ENCODE measurements at places on chromosomes 2 and 18. TPM values are rescaled to one million over a fixed set of nuclear protein-coding genes. Genes with fewer than 3 reads are reported as not detected.
A peak's percentile ranks its signal among the peaks of the same experiment; 100 is the strongest.

The C2orf76 gene
- 3.5 TPM for total RNA-seq

The CRYBA2 gene
- total RNA-seq: not detected

The NAT8 gene
- total RNA-seq: 32.4 TPM

The MZT2A gene
- 41.0 TPM for total RNA-seq

The CENPA gene
- total RNA-seq: 1.3 TPM

The SOX11 gene
- not detected for total RNA-seq

The SLC14A1 gene
- 0.49 TPM for total RNA-seq

The SULT1C3 gene
- not detected for total RNA-seq

The LHCGR gene
- total RNA-seq: not detected

The PAX3 gene
- not detected for total RNA-seq

GRCh38 chr18:31931163-31931885 is 11.6 kb downstream of the TRAPPC8 start:
- H3K27me3 ChIP-seq: no peaks in the 10 kb centered on the region
- DNase-seq: no peak
- H3K36me3 ChIP-seq: no peaks in the 10 kb centered on the region
- no peak overlapping the region for H3K4me3 ChIP-seq

DNA sequence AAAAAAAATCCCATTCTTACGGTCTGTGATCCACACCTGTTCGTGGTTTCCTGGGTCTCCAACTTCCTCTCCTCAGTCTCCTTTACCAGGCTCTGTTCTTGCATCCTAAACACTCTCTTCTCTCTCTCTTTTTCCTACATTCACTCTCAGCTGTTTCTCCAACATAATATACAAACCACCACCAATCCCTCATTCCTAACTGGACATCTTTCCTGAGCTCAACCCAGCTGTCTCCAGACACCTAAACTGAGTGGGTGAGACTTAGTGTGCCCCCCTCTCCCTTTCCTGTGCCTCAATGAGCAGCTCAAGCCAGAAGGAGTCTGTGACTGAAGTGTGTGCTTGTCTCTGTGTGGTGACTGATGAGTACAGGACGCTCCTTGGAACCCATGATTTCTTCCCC is 59.4 kb downstream of the LIPG start:
- no peak overlapping the region for H3K27ac ChIP-seq
- no peaks in the 10 kb centered on the region for H3K4me1 ChIP-seq
- no peaks in the 10 kb centered on the region for H3K36me3 ChIP-seq

DNA sequence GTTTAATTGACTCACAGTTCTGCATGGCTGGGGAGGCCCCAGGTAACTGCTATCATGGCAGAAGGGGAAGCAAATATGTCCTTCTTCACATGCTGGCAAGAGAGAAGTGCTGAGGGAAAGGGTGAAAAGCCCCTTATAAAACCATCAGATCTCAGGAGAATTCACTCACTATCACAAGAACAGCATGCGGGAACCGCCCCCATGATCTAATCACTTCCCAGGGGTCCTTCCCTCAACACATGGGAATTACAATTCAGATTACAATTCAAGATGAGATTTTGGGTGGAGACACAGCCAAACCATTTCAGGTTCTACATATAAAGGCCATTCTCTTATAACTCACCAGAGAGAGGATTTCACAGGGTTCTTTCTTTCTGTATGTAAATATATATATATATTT is 62.9 kb downstream of the VRK2 start:
- H3K27me3 ChIP-seq: no peaks in the 10 kb centered on the region
- no peak overlapping the region for H3K4me3 ChIP-seq
- no peaks in the 10 kb centered on the region for H3K36me3 ChIP-seq
- H3K27ac ChIP-seq: no peak overlapping the region
- no peaks in the 10 kb centered on the region for H3K4me1 ChIP-seq
- no peak for DNase-seq

DNA sequence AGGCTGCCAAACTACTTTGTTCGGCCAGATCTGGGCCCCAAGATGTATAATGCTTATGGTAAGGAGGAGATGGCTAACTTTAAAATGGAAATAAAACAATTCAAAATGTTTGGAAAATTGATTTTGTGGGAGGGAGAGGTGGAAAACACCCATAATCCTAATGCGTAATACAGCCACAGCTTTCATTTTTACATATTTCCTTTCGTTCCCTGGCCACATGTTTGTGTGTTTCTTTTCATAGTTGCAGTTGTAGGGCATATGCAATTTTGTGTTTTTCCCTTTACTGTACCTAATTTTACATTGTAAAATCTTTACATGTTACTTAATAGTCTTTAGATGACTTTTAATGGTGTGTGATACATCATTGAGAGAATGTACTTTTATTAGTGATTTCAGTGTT is 44.6 kb downstream of the KDM3A start:
- peaks cover 8% of the 10 kb centered on the region for H3K36me3 ChIP-seq
- H3K27ac ChIP-seq: no peak overlapping the region
- peaks cover 2% of the 10 kb centered on the region for H3K4me1 ChIP-seq
- no peak for DNase-seq

GRCh38 chr2:100882645-100883613 is 63.0 kb downstream of the NPAS2 start:
- H3K4me1 ChIP-seq: peaks cover 27% of the 10 kb centered on the region
- no peaks in the 10 kb centered on the region for H3K36me3 ChIP-seq
- peak; percentile 87 for DNase-seq
- H3K27ac ChIP-seq: peak overlapping the region; percentile 63
- H3K27me3 ChIP-seq: no peaks in the 10 kb centered on the region

GRCh38 chr2:128619471-128620325 is 301.0 kb upstream of the HS6ST1 start:
- H3K4me3 ChIP-seq: no peak overlapping the region
- no peak for DNase-seq
- no peaks in the 10 kb centered on the region for H3K36me3 ChIP-seq
- H3K27ac ChIP-seq: no peak overlapping the region

GRCh38 chr2:193377789-193378188 is 1183.1 kb upstream of the TMEFF2 start:
- no peak overlapping the region for H3K27ac ChIP-seq
- no peaks in the 10 kb centered on the region for H3K27me3 ChIP-seq
- no peaks in the 10 kb centered on the region for H3K36me3 ChIP-seq
- DNase-seq: no peak
- H3K4me3 ChIP-seq: no peak overlapping the region

DNA sequence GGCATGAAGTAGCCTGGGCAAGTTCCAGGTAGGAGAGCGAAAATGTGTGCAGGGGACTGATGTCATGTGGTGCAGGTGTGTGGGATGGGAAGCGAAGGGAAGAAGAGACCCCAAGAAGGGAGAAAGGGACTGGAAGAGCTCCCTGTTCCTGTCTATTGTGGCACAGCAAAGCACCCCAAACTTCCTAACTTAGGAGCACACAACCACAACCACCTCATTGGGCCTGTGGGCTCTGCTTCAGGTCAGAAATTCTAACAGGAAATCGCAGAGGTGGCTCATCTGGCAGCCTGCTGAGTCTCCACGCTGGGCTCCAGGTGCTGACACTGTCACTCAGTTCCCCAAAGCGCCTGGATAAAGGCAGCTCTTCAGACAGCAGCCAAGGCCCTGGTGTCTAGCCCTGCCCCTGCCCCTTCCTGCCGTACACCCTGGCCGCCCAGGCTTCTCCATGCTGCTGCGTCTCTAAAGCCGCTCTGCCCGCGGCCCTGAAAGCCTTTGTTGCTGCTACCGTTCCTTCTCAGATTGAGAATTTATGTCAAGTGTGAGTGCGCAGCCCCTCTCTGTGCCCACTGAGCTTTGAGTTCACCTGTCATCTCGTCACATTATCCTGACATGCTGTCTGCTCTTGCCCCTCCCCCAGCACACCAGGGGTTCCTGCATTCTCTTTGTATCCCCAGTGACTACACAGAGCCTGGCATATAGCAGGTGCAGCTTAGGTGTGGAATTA is 140.2 kb upstream of the BCL2L11 start:
- no peak overlapping the region for H3K4me3 ChIP-seq
- no peaks in the 10 kb centered on the region for H3K36me3 ChIP-seq
- H3K4me1 ChIP-seq: no peaks in the 10 kb centered on the region
- H3K27ac ChIP-seq: no peak overlapping the region
- no peak for DNase-seq
- H3K27me3 ChIP-seq: no peaks in the 10 kb centered on the region

DNA sequence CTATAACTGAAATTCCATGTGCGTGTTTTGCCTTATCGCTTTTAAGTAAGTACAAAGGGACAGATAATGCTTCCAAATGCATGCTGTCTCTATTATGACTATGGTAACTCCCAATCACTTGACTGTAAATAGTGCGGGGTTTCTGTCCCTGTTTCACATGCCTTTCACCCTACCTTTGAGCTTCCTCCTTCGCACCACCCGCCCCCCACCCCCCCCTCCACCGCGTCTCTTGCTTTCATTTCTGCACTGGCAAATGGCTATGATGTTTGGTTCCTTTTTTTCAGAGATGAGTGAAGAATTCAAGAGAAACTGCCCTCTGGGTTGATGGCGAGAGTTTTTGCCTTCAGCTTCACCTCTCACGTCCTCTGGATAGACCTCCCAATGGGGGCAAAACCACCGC is 25.0 kb upstream of the SPP2 start:
- H3K27me3 ChIP-seq: no peaks in the 10 kb centered on the region
- H3K36me3 ChIP-seq: no peaks in the 10 kb centered on the region
- DNase-seq: no peak
- no peak overlapping the region for H3K4me3 ChIP-seq
- no peak overlapping the region for H3K27ac ChIP-seq

GRCh38 chr2:60540074-60540473 is 13.4 kb downstream of the BCL11A start:
- no peak overlapping the region for H3K4me3 ChIP-seq
- H3K27me3 ChIP-seq: peaks cover 9% of the 10 kb centered on the region
- H3K36me3 ChIP-seq: no peaks in the 10 kb centered on the region
- no peak for DNase-seq

DNA sequence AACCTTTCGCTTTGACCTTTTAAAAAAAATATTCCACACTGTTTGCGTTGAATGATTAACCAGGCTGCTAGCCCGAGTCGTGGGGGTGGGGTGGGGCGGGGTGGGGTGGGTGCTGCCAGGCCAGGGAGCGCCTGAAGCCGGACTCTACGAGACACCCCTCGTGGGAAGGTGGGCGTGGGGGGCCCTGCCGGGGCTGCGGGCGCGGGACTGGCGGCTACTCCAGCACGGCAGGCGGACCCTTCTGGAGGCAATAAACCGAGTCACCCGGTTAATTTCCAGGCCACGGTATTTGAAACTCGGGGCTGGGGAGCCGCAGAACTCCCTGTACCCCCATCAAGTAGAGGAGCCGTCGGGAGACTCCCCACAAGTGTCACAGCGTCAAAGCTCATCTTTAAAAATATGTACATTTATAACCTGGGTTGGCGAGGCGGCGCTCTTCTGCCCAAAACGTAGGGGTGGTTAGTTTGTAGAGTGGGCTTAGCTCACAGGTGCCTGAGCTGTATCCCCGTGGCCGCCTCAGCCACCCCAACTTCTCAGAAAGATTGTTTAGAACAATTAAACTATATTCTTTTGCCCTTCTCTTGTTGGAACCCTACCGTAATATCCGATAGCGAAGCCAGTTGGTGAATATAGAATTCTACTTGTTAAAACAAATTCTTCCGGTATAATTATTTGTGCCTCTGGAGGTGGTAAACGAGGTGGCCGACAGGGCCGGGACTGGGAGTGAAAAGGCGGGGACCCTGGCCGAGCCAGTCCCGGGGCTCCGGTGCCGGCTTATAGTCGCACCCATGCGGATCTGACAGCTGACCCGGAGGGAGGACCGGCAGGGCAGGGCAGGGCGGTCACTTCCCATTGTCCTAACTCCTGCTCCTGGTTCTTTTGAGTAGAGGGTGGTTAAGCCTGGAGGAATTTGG is 1.4 kb downstream of the B3GNT2 start:
- H3K4me3 ChIP-seq: peak overlapping the region; percentile 93
- H3K36me3 ChIP-seq: no peaks in the 10 kb centered on the region
- peak; percentile 76 for DNase-seq
- peak overlapping the region; percentile 95 for H3K27ac ChIP-seq
- peaks cover 53% of the 10 kb centered on the region for H3K4me1 ChIP-seq

DNA sequence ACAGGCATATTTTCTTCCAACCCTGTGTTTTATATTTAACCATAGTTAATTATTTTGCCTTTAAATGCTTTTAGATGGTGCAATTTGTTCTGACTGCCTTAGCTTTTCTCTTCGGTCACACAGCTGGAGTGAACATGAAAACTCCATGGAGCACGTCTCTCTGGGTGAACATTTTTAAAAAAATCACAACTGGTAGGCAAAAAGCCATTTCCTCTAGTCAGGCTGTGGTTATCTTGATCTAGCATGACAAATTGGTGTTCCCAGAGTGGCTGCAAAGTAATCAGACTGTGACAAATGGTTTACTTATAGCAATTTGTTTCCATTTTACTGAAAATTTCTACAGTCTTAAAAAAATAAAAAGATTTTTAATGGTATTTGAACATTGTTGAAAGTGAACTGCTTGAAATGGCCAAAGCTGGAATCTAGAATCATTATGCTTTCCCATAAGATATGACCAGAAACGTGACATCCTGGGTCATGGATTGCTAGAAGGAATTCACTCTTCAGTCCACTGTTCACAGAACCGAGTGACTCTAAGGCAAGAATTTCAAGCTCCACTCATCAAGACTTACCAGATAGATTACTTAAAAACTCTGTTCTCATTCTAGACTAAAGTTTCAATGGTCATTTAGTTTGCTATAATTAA is 703.6 kb downstream of the CPS1 start:
- H3K27me3 ChIP-seq: no peaks in the 10 kb centered on the region
- no peaks in the 10 kb centered on the region for H3K36me3 ChIP-seq
- no peak for DNase-seq
- no peak overlapping the region for H3K27ac ChIP-seq
- H3K4me3 ChIP-seq: no peak overlapping the region
- no peaks in the 10 kb centered on the region for H3K4me1 ChIP-seq

DNA sequence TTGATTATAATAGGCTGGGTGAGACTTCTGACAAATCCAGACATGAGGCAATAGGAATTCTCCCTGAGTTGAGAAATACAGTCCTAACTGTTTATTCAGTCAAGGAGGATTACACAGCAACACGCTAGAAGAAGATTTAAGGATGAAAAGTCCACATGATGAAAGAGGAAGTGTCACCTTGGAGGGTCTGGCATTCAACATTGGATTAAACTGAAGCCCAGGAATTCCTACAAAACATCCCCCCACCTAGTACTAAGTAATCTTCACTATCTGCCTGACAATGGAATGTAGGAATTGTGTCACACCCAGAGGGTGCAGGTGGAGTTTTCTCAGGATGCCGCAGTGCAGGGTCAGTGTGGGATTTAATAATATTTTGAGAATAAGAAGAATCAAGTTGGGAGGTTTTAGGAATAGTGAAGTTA is 142.4 kb downstream of the SOCS6 start:
- no peaks in the 10 kb centered on the region for H3K36me3 ChIP-seq
- no peak for DNase-seq
- H3K4me1 ChIP-seq: peaks cover 6% of the 10 kb centered on the region
- H3K27ac ChIP-seq: peak overlapping the region; percentile 42

GRCh38 chr18:11587846-11588245 is 21.6 kb upstream of the SLC35G4 start:
- H3K4me3 ChIP-seq: no peak overlapping the region
- no peak overlapping the region for H3K27ac ChIP-seq
- no peak for DNase-seq
- no peaks in the 10 kb centered on the region for H3K27me3 ChIP-seq

DNA sequence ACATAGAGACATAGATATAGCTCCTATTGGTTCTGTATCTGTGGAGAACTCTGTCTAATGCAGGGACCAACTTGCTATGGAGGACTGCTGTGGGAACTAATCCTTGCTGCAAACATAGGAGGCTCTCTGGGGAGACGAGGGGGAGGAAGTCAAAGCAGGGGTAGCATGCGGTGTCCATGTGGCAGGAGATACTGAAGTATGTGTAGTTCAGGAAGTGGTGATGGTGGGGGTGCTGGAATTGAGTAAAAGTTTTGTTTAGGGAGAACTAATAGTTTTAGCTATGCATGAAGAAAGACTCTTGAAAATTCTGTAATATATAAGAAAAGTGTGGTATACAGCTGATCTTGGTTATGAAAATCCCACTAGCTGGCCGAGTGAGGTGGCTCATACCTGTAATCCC is 62.0 kb downstream of the ANKRD44 start:
- H3K4me3 ChIP-seq: no peak overlapping the region
- no peak overlapping the region for H3K27ac ChIP-seq
- no peaks in the 10 kb centered on the region for H3K36me3 ChIP-seq

Measured in right lobe of liver (tissue), 6 donors.